ENCODE measurements at places on chromosomes 2 and 18.

DNA sequence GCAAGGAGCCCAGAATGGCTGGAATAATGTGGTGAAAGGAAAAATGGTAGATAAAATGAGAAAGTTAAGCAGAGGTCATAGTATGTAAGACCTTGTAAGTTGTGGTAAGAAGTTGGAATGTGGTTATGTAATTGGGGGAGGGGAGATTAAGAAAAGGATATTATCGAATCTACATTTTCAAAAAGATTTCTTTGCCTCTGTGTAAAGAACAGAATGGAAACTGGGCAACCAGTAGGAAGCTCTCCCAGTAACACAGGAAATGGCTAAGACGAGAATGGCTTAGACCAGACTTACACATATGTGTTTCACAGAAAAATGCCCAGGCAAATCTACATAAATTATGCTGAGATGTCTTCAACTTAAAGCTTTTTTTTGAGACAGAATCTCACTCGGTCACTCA is 13.2 kb downstream of the MEMO1 start:
- DNase-seq: no peak

DNA sequence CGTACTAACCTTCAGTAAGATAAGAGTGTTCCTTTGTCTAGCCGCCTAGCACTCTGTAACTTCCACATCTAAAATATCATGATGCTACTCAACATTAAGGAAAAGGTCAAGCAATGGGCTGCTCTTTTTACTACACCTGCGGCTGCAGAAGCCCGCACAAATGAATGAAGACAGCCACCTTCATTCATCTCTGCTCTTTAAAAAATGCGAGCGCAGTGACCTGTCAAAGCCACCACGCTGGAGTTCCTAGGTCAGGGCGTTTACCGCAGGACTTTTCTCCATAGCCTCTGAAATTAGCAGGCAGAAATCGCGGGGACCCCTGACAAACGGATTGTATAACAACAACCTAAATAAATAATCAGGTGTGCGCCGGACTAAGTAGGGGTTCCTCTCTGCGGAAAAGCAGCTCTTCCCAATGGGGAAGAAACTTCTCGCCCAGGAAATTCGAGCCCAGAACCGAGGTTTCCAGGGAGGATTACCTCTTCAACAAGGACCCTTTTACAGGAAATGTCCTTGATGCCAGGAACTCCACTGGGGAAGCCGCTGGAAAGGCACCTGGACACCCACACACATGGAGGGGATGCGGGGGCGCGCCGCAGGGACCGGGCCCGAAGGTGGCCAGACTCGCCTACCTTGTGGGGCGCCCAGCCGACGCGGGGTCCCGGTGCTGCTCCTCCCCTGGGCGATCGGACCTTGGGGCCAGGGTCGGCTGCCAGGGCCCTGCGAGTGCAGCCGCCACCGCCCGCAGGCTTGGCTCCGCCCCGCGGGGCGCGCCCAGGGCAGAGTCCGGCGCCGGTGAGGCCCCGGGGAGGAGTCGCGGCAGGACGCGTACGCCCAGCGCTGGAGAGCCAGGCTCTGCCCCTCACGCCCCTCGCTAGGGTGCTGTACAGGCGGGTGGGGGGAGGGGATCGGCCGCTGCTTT is at the start of gene CCDC68:
TSS of gene CCDC68 (minus strand) at position 758 of the 922 bp plus-strand sequence. CDS start 16,670 bp downstream, outside the sequence.
- no peak for DNase-seq

GRCh38 chr18:8261651-8262091 is 347.6 kb upstream of the RAB12 start:
- DNase-seq: no peak

- DNase-seq: no peak
Measured at GRCh38 chr2:8394131-8394530, 287.7 kb upstream of the ID2 start.

- DNase-seq: no peak
Measured at GRCh38 chr18:77984178-77984577, 734.5 kb downstream of the GALR1 start.

Measured in LHCN-M2 (cell line).